ENCODE measurements at places on chromosomes 7 and 10. TPM values are rescaled to one million over a fixed set of nuclear protein-coding genes. Genes with fewer than 3 reads are reported as not detected.
A peak's percentile ranks its signal among the peaks of the same experiment; 100 is the strongest.

Gene TFAM
- 24.3 TPM for polyA plus RNA-seq

- peaks cover 16% of the 10 kb centered on the region for H3K4me1 ChIP-seq
- no peak overlapping the region for H3K4me3 ChIP-seq
- no peaks in the 10 kb centered on the region for H3K36me3 ChIP-seq
Measured at GRCh38 chr10:63145782-63146181, 12.7 kb downstream of the NRBF2 start.

Gene NAT16
- 0.23 TPM for polyA plus RNA-seq

GRCh38 chr10:95474228-95475002 is 86.8 kb downstream of the SORBS1 start:
- no peak for DNase-seq
- H3K36me3 ChIP-seq = no peaks in the 10 kb centered on the region
- H3K4me3 ChIP-seq = no peak overlapping the region
- H3K4me1 ChIP-seq = peaks cover 99% of the 10 kb centered on the region

GRCh38 chr10:14698111-14698828 is 76.4 kb downstream of the FAM107B start:
- DNase-seq = no peak
- H3K27me3 ChIP-seq = no peaks in the 10 kb centered on the region
- H3K4me1 ChIP-seq = peaks cover 15% of the 10 kb centered on the region
- no peaks in the 10 kb centered on the region for H3K36me3 ChIP-seq
- no peak overlapping the region for H3K27ac ChIP-seq
- H3K4me3 ChIP-seq = no peak overlapping the region

GRCh38 chr10:49387071-49387470 is 8.8 kb downstream of the DRGX start:
- no peaks in the 10 kb centered on the region for H3K4me1 ChIP-seq
- no peaks in the 10 kb centered on the region for H3K27me3 ChIP-seq
- H3K4me3 ChIP-seq = no peak overlapping the region

Gene EBF3
- polyA plus RNA-seq = 1.2 TPM

GRCh38 chr7:157876469-157877285 is 539.9 kb downstream of the DNAJB6 start:
- no peak overlapping the region for H3K27ac ChIP-seq
- no peak for DNase-seq
- no peaks in the 10 kb centered on the region for H3K36me3 ChIP-seq

DNA sequence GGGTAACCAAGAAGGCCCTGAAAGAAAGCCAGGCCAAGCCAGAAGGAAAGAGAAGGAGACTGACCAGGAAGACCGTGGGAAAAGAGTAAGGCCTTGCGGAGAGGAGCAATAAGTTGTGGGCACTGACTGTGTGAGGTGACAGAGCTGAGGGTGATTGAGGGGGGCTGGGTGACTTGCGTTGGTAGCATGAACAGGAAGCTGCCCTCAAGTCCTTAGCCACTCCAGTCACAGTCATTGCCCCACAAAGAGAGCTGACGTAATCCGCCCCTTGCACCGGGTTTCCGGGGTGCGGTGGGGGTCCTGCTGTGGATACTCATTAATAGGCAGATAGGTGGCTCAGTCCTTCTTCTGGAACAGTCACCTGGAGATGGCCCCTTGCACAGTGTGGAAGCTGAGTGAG is 16.1 kb upstream of the DMBT1 start:
- H3K36me3 ChIP-seq = no peaks in the 10 kb centered on the region
- H3K27ac ChIP-seq = no peak overlapping the region
- no peaks in the 10 kb centered on the region for H3K4me1 ChIP-seq
- no peak for DNase-seq

GRCh38 chr10:6674291-6674690 is 94.2 kb upstream of the PRKCQ start:
- no peaks in the 10 kb centered on the region for H3K27me3 ChIP-seq
- no peak for DNase-seq
- H3K36me3 ChIP-seq = no peaks in the 10 kb centered on the region
- H3K4me3 ChIP-seq = no peak overlapping the region
- H3K27ac ChIP-seq = no peak overlapping the region
- no peaks in the 10 kb centered on the region for H3K4me1 ChIP-seq

DNA sequence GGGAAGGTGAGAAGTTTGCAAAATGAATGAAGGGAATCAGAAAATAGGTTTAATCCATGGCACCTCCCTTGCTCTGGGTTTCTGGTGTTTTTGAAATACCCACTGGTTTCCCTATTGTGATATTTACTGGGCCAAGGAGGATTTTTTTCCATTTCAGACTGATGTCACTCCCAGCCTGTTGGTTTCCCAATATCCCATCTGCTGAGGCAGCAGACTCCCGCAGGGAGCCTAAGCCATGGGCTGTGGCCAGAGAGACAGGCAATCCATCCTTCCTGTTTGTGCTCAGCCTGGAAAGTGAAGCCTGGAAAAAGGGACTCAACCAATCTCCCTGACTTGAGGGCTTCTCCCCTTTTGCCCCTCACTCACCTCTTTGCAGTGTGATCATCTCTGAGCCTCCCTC is 22.8 kb downstream of the FAM107B start:
- DNase-seq = peak; percentile 89
- H3K4me3 ChIP-seq = no peak overlapping the region
- peak overlapping the region; percentile 71 for H3K27ac ChIP-seq
- H3K27me3 ChIP-seq = no peaks in the 10 kb centered on the region

Gene GPR37
- polyA plus RNA-seq = 0.69 TPM

- DNase-seq = no peak
- peak overlapping the region; percentile 53 for H3K4me3 ChIP-seq
- H3K36me3 ChIP-seq = no peaks in the 10 kb centered on the region
Measured at GRCh38 chr7:108454674-108455550, 1.3 kb downstream of the NRCAM start.

DNA sequence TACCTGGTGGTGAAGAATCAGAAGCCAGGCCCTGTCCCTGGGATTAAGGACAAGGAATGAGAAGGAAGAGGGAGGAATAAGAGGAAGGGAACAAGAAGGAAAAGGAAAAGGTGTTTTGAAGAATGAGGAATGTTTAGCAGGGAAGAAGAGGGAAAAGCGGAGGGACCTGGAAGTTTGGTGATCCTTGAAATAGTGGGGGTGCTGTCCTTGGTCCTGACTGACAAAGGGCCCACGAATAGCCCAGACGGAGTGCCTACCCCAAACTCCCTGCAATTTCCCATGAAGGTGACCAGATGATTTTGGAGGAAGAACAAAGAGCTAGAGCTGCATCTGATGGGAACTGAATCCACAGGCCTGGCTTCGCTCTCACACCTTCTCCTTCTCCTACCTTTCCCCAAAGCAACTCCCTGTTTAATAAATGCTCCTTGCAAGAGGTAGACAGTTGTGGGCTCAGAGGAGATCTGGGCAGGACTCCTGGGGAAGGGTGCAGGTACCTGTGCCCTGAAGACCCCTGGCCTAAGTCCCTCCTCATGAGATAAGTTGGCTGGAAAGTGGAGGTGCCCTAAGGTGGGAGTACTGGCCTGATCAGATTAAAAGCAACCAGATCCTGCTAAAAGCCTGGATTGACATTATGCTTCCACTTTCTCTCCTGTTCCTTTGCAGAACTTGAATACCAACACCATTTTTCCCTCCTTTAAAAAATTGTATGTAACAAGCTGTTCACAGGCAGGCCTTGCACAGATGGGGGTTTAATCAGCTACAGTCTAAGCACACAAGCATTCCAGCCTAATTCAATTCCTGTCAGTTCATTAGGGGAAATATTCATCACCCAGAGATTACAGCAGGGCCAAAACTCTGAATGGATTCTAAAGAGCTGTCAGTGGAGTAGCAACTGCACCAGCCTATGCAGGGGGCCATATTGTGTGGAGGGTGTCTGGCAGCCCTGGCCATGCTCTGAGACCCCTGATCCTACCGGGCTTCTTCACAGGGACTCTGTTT is 19.4 kb downstream of the KAZALD1 start:
- H3K4me1 ChIP-seq = no peaks in the 10 kb centered on the region
- H3K27me3 ChIP-seq = peaks cover 1% of the 10 kb centered on the region
- H3K27ac ChIP-seq = no peak overlapping the region
- DNase-seq = no peak

Gene RBM28
- polyA plus RNA-seq = 16.7 TPM

DNA sequence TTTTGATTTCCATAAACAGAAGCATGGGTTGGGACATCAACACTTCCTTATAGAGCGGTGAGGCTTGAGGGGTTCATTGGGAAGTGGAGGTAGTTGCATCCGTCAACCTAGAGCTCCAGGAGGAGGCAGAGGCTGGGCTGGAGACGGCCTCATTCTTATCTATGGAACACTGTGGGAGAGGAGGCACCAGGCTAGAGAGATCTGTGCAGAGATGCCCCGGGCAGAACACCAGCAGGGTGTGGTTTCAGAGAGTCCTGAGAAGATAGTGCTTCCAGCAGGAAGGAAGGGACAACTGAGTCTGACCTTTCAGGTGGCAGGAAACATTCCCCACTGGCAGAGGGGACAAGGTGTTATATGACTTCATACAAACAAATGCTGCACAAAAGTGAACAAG is 56.7 kb downstream of the TCERG1L start:
- H3K27ac ChIP-seq = no peak overlapping the region
- no peaks in the 10 kb centered on the region for H3K27me3 ChIP-seq
- DNase-seq = no peak
- H3K4me3 ChIP-seq = no peak overlapping the region
- no peaks in the 10 kb centered on the region for H3K36me3 ChIP-seq
- no peaks in the 10 kb centered on the region for H3K4me1 ChIP-seq

DNA sequence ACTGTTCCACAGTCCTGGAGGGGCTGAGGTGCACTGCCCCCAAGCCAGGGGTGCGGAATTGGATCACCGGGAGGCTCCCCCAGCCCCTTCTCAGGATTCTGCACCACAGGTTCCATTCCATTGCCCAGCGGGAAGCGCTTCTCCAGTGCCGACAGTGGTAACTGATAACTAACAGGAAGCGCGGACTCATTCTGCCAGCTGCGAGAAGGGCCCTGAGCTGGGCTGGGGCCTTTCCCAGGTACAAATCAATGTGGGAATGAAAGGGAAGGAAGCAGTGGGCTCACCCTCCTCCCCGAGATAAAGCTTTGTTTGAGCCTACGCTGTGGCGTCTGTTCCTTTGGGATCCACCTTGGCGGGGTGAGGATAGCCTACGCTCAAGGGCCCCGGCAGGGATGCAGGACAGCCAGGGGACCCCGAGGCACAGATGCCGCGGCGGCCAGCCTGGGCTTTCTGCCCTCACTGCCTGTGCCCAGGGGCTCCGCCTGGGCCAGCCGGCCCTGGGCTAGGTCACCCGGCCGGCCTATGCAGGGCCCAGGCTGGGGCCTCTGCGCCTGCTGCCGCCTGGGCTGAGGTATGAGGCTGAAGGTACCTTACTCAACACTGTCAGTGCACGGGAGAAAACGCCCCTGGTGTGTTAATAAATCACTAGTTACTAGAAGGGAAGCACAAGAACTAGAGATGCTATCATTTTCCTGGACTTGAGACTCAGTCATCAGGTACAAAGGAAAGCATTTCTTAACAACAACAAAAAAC is 39.4 kb downstream of the EN2 start:
- H3K4me3 ChIP-seq = no peak overlapping the region
- H3K27ac ChIP-seq = no peak overlapping the region
- H3K4me1 ChIP-seq = no peaks in the 10 kb centered on the region

Gene COA1
- 36.3 TPM for polyA plus RNA-seq

GRCh38 chr7:100189061-100189460 is 11.3 kb downstream of the STAG3 start:
- H3K36me3 ChIP-seq = no peaks in the 10 kb centered on the region
- no peak for DNase-seq
- no peaks in the 10 kb centered on the region for H3K4me1 ChIP-seq
- no peak overlapping the region for H3K4me3 ChIP-seq
- H3K27me3 ChIP-seq = no peaks in the 10 kb centered on the region

Gene IKZF1
- 29.9 TPM for polyA plus RNA-seq

DNA sequence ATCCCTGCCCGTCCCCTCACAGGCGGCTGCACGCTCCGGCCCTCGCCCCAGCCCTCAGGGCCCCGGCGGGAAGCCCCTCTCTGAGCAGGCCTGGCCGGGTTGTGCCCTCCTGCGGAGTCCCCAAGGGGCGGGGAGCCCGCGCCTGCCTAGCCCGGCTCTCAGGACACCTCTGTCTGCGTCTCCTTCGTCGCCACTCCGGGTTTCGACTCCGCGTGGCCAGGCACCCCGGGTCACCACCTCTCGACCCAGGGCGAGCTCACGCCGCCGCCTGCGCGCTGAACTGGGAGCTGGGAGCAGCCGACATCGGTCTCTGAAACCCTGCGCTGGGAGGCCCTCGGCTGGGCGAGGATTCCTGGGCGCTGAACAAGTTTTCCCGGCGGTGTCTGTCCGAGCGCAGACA is 6.2 kb upstream of the OGDHL start:
- H3K36me3 ChIP-seq = no peaks in the 10 kb centered on the region
- H3K27me3 ChIP-seq = peaks cover 18% of the 10 kb centered on the region
- H3K27ac ChIP-seq = no peak overlapping the region
- H3K4me1 ChIP-seq = no peaks in the 10 kb centered on the region
- H3K4me3 ChIP-seq = no peak overlapping the region
- DNase-seq = no peak

DNA sequence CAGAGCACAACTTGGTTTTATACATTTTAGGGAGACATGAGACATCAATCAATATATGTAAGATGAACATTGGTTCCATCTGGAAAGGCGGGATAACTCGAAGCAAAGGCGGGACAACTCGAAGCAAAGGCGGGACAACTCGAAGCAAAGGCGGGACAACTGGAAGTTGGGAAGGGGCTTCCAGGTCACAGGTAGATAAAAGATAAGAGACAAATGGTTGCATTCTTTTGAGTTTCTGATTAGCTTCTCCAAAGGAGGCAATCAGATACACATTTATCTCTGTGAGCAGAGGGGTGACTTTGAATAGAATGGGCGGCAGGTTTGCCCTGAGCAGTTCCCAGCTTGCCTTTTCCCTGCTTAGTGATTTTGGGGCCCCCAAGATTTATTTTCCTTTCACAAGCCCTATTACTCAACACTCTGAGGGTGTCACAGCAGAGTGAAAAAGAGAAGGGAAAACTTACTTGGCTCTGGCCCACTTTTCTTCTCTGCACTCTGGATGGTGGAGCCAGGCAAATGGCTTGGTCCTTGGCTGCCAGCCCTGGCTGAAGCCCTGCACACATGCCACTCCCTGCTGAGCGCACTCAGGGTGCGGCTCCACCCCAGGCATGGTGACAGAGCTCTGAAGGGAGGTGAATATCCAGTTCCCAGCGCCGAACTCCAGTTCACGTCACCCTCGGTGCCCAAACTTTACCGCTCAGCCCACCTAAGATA is 46.7 kb downstream of the PARD3 start:
- H3K4me3 ChIP-seq = no peak overlapping the region
- H3K36me3 ChIP-seq = no peaks in the 10 kb centered on the region
- peak overlapping the region; percentile 46 for H3K27ac ChIP-seq
- DNase-seq = peak; percentile 91
- no peaks in the 10 kb centered on the region for H3K27me3 ChIP-seq
- peaks cover 60% of the 10 kb centered on the region for H3K4me1 ChIP-seq

- peak; percentile 93 for DNase-seq
- H3K36me3 ChIP-seq = peaks cover 18% of the 10 kb centered on the region
- peaks cover 38% of the 10 kb centered on the region for H3K4me1 ChIP-seq
- H3K27ac ChIP-seq = peak overlapping the region; percentile 79
- no peak overlapping the region for H3K4me3 ChIP-seq
- H3K27me3 ChIP-seq = no peaks in the 10 kb centered on the region
Measured at GRCh38 chr10:102814873-102815661, 22.1 kb downstream of the CYP17A1 start.

GRCh38 chr10:23172429-23173213 is 19.5 kb upstream of the PTF1A start:
- no peak for DNase-seq
- H3K27me3 ChIP-seq = peaks cover 43% of the 10 kb centered on the region
- H3K4me1 ChIP-seq = peaks cover 13% of the 10 kb centered on the region
- H3K4me3 ChIP-seq = no peak overlapping the region
- no peak overlapping the region for H3K27ac ChIP-seq
- H3K36me3 ChIP-seq = no peaks in the 10 kb centered on the region

All from sigmoid colon (tissue), 7 donors.